ENCODE measurements at places on chromosomes 6 and 20. TPM values are rescaled to one million over a fixed set of nuclear protein-coding genes. Genes with fewer than 3 reads are reported as not detected.
A peak's percentile ranks its signal among the peaks of the same experiment; 100 is the strongest.

DNA sequence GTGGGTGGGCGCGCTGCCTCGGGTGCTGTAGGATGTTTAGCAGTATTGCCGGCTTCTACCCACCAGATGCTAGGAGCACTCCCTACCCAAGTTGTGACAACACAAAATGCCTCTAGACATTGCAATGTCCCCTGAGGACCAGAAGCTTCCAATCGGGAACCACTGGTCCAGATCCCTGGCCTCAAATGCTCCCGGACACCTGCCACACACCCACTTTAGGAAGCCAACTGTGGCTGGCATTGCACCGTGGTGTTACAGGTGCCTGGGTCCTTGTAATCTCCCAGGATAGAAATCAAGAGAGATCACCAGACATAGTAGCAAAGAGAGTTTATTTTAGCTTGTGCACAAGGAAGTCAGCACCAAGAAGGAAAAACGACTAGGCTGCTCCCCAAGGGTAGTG, 14.9 kb upstream of the RNASET2 start:
- no peak for DNase-seq

DNA sequence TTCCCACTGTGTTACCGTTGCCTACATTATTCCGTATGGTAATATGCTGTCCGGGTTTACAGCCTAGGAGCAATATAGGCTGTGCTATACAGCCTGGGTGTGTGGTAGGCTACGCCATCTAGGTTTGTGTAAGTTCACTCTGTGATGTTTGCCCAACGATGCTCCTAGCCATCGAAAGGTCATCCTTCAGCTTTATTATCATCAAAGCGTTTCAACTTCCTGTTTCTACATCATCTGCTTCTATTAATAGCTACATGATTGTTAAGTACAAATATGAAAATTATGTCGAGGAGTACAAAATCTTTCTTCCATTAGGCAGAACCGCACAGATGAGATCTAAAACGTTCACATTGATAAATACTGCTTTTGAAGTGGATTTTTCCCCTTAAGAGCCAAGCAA, 69.9 kb downstream of the PPP1R14C start:
- DNase-seq, result no peak

Gene PSMG4
- polyA plus RNA-seq, result 12.7 TPM

Gene HSD17B8
- polyA plus RNA-seq, result 9.7 TPM

- DNase-seq, result no peak
Measured at GRCh38 chr6:16539086-16539931, 222.0 kb downstream of the ATXN1 start.

DNA sequence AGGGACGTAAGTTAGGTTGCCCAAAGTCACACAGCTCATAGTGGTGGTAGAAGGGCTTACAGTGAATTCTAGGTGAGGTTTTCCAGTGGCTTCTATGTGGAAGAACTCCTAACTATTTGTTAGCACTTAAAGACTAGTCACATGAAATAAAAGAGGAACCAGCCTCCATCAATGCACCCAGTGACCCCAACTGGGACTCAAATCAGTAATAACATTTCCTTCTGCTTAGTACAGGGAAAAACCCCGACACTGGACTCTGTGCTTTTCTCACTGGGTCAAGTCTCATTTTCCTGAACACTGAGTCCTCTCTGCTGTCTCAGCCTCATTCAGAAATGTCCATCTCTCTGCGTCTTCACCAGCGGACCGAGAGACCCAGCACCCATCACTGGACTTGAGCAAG, 89.2 kb downstream of the SLC22A23 start:
- peak; percentile 62 for DNase-seq

DNA sequence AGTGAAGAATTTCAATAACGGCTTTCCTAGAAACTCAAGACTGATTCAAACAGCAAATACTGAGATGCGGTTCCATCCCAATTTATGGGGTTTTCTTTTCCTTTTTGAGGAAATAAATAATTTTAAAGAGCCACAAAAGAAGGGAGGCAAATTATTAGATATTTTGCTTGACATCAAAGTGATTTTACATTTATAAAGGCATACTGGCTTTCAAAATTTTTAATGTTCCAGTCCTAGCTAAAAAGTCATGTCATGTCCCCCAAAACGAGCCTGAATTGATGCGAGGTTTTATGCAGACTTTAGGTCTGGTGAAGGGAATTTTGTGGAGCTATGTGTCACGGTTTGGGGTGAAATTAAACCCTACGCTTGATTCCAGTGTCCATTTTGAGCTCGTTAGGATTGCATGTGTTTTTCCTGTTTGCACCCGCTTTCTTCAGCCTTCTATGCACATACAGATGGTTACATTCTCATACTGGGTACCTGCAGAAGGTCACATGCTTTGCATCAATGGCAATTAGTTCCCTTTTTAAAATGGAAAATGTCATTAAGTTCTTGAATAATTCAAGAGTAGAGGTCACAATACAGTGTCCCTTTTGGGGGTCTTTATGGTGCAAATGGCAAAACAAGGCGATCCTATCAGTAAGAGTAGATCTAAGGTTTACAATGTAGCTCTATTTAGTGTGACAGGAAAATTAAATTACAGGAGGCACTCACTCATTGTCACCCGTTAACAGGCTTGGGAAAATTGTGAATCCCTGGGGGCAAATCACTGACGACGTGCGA, 17.3 kb downstream of the FOXA2 start:
- DNase-seq, result no peak

DNA sequence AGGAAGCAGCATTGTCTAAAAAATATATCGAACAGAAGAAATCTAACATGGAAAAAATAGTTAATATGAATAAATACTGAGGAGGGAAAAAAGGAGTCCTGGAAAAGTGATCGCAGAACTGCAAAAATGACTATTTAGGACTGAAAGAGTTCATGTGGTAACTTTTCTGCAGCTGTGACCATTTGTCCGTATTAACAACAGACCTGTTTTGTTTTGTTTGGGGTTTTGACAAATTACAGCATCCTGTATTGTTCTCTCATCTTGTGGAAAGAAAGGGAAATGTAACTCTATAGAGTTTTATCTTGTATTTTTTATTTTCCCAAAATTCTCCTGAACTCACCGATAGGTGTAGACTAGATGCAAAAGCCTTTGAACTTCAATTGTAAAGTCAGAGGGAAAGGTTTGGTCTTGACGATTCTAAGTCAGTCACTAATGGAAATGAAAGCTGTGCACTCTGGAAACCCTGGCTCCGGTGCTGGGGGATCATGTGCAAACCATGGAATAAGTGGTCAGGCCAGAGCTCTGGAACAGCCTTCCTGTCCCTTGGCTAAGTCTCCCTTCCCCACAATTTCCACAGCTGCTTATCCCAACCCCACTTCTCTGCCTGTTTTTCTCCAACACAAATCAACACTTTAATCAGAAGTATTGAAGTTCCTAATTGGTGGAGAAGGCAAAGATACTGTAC, 51.2 kb upstream of the MARCKS start:
- DNase-seq, result peak; percentile 92

DNA sequence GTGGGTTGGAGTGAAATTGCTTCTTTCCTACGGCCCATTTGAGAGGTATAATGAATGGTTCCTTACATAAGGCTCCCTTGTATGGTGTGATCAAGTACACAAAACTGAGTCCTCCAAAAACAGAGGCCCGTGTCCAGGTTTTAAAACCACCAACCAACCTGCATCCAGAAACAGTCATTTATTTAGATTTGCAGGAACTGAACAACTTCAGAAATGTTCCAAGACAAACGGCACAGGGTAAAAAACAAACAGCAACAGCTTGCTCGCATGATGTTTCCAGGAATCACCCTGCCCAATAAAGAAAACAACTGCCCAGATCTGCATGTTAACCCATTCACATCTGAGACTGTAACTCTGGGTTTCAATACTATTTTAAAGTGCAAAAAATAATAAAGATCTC, 40.2 kb upstream of the TRAM2 start:
- DNase-seq, result no peak

GRCh38 chr20:36872852-36873251, 3.1 kb upstream of the TLDC2 start:
- DNase-seq, result no peak

- no peak for DNase-seq
Measured at GRCh38 chr6:37897818-37898515, 78.4 kb downstream of the ZFAND3 start.

Gene TGM6
- not detected for polyA plus RNA-seq

DNA sequence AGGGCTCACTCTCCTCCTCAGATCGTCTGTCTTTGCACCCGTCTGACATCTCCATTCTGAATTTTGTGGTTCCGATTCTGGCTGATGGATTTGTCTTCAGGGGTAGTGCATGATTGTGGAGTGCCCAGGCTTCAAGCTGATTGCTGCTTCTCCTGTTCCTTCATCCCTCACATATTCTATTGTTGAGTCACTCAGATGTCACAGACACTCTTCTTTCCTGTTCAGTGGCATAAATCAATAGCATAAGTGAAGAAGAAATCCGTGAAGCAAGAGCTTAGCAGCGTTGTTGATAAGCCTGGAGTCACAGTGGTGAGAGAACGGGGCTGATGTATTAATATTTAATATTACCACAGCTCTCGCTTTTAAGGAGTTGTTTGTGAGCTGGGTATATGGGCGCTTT, 152.5 kb downstream of the MTHFD1L start:
- DNase-seq, result no peak

Gene TTBK1
- 0.04 TPM for polyA plus RNA-seq

DNA sequence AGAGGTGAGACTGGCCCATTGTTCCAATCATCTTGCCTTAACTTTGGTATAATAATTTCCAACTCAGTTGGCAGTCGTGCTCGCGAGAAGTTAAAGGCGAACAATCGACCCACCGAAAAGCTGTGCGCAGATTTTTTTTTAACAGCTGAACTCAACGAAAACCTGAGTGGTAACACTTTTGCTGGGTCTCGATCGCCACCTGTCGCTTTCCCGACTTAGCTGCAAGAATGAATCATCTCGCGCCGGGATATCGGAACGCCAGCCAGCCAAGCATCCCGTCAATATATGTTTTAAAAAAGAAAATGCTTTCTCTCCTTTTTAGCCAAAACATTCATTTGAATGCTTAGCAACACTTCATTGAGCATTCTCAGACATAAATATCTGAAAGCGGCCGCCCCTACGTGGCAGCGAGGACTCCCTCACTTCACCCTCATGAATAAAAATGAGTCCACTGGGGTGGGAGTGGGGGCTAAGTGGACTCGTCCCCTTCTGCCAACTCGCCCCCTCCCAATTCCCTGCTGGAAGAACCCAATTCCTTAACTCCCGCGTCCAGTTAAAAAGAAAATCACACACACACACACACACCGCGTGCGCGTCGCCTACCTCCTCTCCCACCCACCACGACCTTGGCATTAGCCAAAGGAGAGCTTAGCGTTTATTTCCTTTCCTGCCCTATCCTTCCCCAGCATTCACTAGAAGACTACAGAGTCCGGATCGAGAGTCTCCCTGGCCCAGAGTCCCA, 1.5 kb downstream of the COL12A1 start:
- peak; percentile 98 for DNase-seq

- DNase-seq, result peak; percentile 70
Measured at GRCh38 chr20:64161356-64162238, 2.7 kb upstream of the MYT1 start.

DNA sequence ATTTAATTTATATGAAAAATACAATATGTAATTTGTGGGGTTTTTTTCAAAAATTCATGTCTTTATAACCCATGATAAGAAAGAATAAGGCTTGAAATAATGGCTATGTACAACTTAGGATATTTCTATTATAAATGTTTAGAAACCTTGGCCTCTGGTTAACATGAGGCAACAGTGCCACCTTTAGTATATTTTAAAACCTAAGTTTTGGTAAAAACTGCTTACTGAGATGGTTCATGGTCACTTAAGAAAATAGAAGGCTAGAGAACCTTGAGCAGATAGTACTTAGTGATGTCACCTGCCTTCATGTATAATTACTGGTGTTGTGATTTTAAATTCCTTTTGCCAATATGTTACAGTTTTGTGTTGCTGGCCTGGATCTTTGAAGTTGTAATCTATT, 176.4 kb downstream of the ADGB start:
- no peak for DNase-seq

DNA sequence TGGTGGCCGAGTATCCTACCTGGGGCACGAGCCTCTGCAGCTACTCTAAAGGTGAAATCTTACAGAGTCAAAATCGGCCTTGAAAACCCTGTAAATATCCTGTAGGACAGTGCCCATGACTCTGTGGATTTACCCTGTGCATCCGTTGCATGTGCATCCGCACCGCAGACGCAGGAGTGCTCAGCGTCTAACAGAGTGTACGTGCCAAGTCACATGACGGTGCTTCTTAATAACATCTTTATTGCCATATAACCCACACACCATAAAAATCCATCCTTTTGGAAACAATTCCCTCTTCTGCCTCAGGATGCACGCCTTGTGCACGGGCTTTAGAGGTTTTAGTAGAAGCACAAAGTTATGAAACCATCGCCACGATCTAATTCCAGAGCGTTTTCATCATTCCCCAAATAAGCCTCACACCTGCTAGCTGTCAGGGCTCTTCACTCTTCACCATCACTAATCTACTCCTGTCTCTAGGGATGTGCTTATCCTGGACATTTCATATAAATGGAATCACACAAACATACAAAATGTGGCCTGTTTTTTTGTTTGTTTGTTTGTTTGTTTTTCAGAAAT, 384.5 kb upstream of the SULF2 start:
- DNase-seq, result peak; percentile 46

GRCh38 chr6:149840345-149841075, 23.6 kb downstream of the LRP11 start:
- peak; percentile 89 for DNase-seq

Gene MAS1
- 0.87 TPM for polyA plus RNA-seq

Gene PLEKHG1
- 16.1 TPM for polyA plus RNA-seq

GRCh38 chr20:63957690-63958441, 1.6 kb upstream of the UCKL1 start:
- DNase-seq, result peak; percentile 56

- DNase-seq, result peak; percentile 85
Measured at GRCh38 chr6:168292826-168293225, 26.8 kb downstream of the DACT2 start.

DNA sequence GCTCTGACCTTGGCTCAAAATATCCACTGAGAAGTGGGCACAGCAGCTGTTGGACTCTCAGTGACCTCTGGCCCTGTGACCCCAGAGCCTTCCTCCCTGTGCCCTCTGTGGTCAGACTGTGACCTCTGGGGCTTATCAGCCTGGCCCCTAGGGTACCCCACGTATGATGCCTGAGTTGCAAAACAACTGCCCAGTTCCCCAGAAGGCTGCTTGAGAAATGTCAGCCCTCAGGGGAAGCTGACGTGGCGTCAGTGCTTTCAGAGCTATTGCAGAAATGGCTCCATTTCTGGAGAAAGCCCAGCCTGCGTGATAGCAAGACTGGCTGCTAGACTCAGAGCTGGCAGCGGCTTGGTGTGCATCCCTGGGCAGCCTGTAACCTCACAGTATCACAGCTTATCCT, 31.5 kb upstream of the TGM2 start:
- DNase-seq, result peak; percentile 62

- DNase-seq, result no peak
Measured at GRCh38 chr6:5090603-5091002, 5.5 kb downstream of the PPP1R3G start.

- DNase-seq, result no peak
Measured at GRCh38 chr6:161162722-161163121, 111.1 kb downstream of the AGPAT4 start.

Gene GABRR2
- 1.3 TPM for polyA plus RNA-seq

Gene ESR1
- 2.2 TPM for polyA plus RNA-seq

- DNase-seq, result peak; percentile 57
Measured at GRCh38 chr20:7879883-7880282, 60.4 kb downstream of the HAO1 start.

Gene GRM1
- 0.05 TPM for polyA plus RNA-seq

Gene SPTLC3
- 6.2 TPM for polyA plus RNA-seq

GRCh38 chr6:50762798-50763197, 49.5 kb downstream of the TFAP2D start:
- DNase-seq, result no peak
